ENCODE measurements at places on chromosomes 2 and 18. TPM values are rescaled to one million over a fixed set of nuclear protein-coding genes. Genes with fewer than 3 reads are reported as not detected.

GRCh38 chr2:100482741-100483140 is 12.5 kb downstream of the NMS start:
- DNase-seq, result peak; percentile 4

DNA sequence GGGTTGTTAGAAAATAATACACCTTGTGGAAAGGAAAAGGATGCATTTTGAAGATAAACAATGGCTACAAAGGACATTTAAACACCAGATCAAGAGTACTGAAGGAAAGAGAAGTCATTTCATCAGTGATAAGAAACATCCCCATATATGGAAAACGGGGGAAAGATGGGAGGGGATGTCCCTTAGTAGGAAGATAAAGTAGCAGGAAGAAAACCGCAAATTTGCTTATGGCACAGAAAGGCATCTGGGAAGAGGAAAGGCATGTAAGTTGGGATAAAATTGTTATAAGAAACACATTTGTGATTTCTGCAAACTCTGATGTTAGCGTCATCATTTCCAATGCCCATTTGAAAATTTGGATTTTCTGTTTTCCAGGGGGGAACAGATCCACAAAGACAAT is 10.5 kb upstream of the LYPD1 start:
- DNase-seq, result no peak

GRCh38 chr18:65762556-65762955 is 11.7 kb downstream of the CDH7 start:
- no peak for DNase-seq

GRCh38 chr2:237158194-237158593 is 72.5 kb downstream of the COPS8 start:
- no peak for DNase-seq

- DNase-seq, result no peak
These were observed 101.9 kb downstream of the GPD2 start for GRCh38 chr2:156538083-156538504.

DNA sequence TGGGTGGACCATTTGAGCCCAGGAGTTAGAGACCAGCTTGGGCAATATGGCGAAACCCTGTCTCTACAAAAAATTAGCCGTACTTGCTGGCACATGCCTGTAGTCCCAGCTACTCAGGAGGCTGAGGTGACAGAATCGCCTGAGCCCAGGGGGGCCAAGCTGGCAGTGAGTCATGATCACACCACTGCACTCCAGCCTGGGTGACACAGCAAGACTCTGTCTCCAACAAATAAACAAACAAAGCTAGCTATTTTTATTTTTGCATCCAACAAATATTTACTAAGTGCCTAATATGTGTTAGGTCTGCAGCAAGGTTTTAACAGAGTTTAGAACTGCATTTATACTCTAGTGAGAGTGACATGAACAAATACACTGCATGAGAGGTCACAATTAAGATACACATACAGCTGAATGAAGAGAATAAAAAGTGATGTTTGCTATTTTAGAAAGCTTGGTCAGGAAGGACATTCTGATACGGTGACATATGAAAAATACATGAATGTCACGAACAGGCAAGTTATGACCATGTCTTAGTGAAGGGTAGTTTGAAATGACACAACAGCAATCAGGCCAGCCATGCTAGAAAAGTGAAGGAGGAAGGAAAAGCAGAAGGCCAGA is 83.2 kb upstream of the FRZB start:
- DNase-seq, result no peak

DNA sequence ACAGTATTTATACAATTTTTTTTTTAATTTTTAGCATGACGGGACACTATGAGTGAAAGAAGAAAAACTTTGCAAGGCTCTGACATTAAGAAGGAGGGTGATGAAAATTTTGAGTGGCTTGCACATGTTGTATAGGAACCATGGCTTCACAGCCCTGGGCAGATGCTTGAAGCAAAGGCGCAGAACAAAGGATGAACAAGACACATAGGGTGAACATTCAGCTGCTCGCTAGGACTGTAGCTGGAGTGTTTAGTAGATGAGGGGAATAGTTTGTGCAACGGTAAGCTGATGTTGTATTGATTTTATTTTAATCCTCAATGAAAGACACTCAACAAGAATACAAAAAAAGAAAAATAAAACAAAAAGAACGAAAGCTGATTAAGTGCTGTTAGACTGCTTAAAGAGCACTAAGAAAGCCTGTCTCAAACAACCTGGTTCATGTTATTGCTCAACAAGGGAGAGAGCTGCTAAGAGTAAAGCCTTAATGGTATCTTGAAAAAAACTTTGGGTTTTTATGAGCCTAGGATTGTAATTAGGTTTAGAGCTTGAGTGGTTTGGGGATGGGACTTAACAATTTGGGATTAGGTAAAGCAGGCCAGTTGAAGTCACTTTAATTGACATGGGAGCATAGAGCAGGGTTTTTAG is 41.2 kb upstream of the GCFC2 start:
- no peak for DNase-seq

- no peak for DNase-seq
These were observed 236.4 kb downstream of the MBD5 start for GRCh38 chr2:148257276-148257675.

- DNase-seq, result peak; percentile 6
These were observed at the start of gene DSC2 for GRCh38 chr18:31102025-31102684. Gene DSC2, minus strand, starts transcription at chr18:31102421. Its CDS starts 450 bp downstream, at chr18:31101971.

DNA sequence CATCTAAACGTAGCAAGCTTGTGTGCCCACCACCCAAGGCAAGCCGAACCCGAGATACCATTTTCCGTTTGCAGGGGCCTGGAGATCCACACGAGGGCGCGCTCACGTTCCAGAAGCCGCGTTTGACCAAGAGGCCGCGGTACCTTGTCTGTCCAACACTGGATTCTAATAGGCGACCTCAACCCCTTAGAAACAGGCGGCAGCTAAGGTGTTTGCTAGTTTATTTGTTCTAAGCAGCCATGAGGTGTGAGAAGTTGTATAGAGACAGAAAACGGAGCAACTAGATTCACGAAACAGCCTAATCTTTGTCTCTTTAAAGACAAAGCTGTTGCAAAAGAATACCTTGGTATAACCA is 4.2 kb downstream of the HOXD11 start:
- DNase-seq, result peak; percentile 91

CENPA gene
- 6.1 TPM for polyA plus RNA-seq

PAX8 gene
- polyA plus RNA-seq, result 2.2 TPM

CCDC150 gene
- 5.8 TPM for polyA plus RNA-seq

All from muscle of back (tissue), 13 donors.